ENCODE measurements at places on chromosomes 12 and 14.

- DNase-seq, result no peak
Observed at GRCh38 chr14:59067127-59067894, 121.2 kb upstream of the DAAM1 start.

- DNase-seq, result no peak
Observed at GRCh38 chr14:105517096-105517495, 9.3 kb upstream of the TMEM121 start.

- DNase-seq, result no peak
Observed at GRCh38 chr12:106281056-106281782, 21.3 kb upstream of the TCP11L2 start.

DNA sequence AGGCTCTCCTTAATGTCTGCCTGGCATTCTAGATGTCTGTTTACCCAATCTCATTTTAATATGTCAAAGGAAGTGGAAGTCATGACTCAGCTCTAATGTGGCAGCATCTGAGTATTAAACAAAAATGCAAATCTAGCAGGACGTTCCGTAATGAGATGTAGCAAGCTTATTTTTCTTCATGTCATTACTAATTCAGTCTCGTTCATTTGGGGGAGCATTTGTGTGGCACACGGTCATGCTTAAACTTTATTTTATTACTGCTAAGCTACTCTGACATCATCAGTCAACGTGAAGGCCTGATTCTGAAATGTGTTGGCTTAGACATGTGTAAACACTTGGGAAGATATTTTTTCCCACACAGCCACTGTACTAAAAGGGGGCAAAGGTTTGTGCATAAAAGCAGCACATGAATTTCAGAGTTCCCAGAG is 326.7 kb upstream of the TMPO start:
- no peak for DNase-seq

GRCh38 chr12:12819752-12820311 is 6.7 kb downstream of the DDX47 start:
- no peak for DNase-seq

- DNase-seq, result no peak
Observed at GRCh38 chr12:26030371-26030770, 71.9 kb downstream of the RASSF8 start.

GRCh38 chr14:55045087-55045486 is 6.4 kb upstream of the MAPK1IP1L start:
- no peak for DNase-seq

GRCh38 chr14:34250959-34251358 is 211.1 kb downstream of the SPTSSA start:
- no peak for DNase-seq

- DNase-seq, result no peak
Observed at GRCh38 chr12:45938566-45938965, 51.8 kb downstream of the SCAF11 start.

GRCh38 chr12:26027401-26027800 is 68.9 kb downstream of the RASSF8 start:
- DNase-seq, result no peak

DNA sequence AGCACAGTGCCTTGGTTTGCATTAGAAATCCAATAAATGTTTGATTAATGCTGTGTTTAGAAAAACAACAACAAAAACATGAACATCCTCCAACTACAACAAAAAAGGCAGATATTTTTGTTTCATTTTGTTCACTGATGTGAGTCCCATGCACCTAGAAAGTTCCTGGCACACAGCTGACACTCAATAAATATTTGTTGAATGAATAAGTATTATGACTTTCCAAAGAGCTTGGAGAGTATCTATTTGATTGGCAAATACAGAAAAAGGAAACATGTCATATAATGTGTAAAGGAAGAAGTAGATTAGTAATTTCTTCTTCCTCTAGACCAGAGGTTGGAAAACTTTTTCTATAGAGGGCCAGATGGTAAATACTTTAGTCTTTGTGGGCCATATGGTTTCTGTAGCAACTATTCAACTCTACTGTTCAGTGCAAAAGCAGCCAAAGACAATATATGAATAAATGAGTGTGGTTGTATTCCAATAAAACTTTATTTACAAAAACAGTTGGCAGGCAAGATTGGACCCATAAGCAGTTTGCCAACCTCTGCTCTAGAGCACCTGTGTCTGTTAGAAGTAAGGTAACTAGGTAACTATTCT is 312.3 kb upstream of the DIO2 start:
- no peak for DNase-seq

DNA sequence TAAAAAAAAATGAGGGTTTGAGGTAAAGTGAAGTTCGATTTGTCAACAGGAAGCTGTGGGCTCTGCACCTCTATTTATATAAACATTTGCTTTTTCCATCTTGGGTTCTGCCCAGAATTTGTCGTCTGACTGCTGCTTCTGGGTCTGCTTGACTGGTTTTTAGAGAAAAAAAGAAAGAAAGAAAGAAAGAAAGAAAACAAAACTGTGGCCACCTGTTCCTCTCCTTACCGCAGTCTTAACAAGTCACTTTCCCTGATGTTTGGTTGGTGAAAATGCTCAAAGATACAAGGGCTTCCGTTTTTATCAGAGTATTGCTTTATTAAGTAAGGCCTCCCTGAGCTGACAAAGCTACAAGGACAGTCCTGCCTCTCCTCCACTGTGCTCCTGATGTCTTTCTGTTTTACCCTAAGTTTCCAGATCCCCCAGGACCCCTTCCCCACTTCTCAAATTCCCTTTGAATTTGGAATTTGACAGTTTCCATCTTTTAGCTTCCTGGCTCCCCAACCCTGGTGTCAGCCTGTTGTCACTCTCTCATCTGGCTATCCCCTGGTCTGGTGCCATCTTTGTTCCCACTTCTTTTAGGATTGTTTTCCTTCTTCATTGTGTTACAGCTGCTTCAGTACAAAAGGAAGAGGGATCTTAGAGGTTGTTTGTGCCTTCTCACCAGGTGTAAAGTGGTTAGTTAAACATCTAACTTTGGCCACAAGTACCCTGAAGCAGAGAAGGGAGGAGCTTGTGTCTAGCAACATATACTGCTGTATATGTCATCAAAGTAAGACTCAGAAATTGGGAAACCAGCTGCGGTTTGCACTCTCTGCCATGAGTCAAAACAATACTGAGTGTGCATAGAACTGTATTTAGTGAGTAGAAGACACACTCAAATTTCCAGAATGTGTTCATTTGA is 18.0 kb downstream of the MFAP5 start:
- DNase-seq, result no peak

DNA sequence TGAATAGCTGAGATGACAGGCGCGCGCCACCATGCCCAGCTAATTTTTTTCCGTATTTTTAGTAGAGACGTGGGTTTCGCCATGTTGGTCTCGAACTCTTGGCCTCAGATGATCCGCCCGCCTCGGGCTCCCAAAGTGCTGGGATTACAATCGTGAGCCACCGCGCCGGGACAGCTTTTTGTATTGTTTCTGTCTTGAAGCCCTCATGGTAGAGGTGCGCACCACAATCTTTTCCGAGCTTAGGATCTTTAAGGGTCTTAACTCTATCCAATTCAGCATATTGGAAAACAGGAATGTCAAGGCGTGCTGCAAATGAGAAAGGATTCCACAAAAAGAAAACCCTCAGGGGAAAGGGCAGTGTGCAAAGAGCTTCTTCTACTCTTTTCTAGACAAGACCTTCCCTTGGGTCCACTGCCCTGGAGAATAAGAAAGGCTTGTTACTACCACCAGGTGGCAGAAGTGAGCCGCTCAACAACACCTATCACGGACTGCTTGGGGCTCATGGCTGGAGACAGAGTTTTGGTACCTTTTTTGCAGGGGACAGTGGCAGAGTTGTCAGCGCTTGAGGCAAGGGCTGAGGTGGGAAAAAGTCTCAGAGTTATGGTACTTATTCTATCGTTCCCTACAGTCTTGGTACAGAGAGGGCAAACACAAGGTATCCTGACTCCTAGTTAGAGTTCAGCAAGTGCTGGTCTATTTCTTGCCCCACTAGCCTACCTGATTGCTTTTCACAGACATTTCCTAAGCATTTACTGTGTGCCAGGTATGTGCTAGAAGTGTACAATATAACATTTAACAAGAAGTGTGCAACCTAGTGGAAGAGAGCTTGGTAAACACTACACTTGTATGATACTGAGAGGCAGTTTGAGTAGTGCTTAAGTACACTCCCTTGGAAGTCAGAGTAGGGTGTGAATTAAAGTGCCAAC is 16.4 kb upstream of the SP7 start:
- DNase-seq, result peak; percentile 33

DNA sequence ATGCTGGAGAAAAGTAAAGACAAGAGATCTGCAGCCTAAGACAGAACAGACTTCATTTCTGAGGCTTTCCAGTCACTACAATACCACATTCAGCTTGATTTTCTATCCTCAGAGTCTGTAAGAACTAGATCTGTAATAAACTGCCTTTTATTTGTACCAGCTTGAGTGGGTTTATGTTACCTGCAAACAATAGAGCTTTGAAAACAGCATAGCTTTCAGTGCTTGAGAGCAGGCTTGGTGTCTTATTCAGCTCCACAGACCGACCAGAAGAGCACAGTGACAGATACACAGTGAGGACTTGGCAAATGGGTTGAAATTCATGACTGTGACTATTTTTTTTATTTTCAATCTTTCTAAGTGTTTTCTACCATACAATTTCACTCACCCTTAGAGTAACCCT is 207.8 kb upstream of the OTX2 start:
- DNase-seq, result no peak

DNA sequence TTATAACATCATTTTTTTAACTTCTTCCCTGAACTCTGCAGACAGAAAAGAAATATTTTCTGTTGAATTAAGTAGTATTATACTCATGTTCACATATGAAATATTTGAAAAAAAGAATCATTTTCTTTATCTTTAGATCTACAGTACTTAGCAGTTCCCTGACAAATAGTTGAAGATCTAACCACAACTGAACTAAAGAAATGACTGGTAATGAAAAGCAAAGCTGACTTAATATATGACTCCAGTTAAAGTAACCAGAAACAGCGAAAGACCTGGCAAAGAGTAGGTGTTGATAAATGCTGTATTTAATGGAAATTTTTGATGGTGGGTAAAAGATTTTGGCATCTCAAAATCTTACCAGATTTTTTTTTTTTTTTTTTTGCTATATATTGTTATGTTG is 207.1 kb upstream of the SLC16A7 start:
- DNase-seq, result no peak

DNA sequence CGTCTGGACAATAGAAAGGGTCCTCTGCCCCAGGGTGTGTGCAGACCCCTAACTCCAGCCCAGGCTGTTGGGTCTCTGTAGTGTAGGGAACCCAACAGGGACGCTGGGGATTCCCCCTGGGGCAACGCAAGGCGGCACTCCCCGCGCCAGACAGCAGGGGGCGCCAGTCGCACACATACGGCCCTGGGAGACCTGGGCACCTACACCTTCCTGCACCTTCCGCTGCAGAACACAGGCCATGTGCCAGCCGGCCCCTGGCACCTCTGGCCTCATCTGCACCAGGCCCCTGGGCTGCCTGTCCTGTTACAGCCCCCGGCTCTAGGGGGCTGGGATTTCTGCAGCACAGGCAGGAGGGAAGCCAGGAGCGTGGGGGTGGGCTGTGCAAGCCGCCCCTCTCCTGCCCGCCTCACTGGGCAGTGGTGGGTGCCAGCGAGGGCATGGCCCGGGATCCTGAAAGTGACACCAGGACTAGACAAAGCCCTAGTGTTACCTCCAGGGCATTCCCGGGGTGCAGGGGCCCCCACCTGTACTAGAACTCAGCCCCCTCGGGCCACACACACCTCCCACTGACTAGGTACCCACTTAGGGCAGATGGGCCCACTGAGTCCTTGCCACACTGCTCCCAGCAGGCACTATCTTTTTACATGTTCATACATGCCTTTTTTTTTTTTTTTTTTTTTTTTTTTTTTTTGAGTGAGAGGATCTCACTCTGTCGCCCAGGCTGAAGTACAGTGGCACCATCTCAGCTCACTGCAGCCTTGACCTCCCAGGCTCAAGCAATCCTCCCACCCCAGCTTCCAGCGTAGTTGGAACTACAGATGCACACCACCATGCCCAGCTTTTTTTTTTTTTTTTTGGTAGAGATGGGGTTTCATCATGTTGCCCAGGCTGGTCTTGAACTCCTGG is 37.5 kb downstream of the CCNK start:
- DNase-seq, result peak; percentile 73
